ENCODE measurements at places on chromosomes 7 and 10.
A peak's percentile ranks its signal among the peaks of the same experiment; 100 is the strongest.

DNA sequence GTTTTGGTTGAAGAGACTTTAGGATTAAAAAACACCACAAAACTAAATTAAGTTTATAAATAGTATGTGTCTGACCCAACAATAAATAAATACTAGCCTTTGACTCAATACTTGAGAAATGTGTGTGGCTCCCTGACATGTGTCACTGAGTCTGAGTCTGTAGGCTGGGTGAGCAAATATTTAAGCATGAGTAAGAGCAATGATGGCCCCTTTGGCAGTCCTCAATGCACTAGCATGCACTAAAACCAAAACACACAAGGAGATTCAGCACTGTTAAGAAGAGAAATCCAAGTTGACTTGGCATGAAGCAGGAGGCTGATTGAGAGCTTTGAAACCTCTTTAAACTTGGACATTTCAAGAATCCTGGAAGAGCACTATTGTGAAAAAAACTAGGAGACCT is 37.1 kb downstream of the CCDC71L start:
- peak; percentile 92 for DNase-seq

DNA sequence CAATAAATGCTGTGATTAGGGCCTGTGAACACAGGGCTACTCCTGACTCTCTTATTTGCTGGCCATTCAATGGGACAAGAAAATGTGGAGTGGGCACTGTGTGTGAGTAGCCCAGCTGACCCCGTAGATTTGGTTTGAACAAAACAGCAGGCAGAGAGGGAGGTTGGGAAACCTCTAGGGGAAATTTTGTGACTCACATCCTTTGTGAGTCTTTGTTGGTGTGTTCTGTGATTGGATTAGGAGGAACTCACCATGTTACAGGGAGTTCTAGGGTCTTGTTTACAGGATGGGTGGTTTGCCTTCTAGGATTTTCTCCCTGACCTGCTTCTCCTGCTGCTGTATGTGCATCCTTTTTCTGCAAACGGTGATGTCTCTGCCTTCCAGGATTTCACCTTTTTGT is 128.3 kb upstream of the MKI67 start:
- no peak for DNase-seq

GRCh38 chr10:2460812-2461211 is 606.5 kb upstream of the PFKP start:
- no peak for DNase-seq

DNA sequence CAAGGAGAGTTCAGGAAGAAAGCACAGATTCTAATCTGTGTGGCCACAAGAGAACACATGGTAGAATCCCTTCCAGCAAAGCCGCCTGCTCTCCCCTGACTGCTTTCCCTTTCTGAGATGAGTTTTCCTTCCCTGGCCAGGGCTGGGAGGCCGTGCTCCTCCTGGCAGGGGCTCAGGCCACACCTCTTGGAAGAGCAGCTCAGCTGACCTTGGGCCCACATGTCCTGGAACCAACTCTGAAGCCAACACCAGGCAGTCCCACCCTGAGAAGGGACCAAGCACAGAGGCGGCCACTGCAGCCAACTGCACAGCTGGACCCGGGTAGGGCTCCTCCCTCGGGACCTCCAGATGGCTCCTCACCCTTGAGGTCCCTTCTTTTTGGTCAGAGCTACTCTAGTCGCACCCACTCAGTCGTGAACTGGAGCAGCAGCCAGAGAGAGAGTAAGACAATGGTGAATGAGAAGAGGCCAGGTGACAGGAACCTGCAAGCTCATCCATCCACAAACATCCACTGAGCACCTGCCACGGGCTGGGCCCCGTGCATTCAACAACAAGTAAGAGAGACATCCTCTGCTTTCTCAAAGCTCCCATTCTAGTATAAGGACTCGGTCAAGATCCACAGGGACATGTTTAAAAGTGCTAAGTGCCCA is 40.3 kb downstream of the FAM53B start:
- peak; percentile 40 for DNase-seq

DNA sequence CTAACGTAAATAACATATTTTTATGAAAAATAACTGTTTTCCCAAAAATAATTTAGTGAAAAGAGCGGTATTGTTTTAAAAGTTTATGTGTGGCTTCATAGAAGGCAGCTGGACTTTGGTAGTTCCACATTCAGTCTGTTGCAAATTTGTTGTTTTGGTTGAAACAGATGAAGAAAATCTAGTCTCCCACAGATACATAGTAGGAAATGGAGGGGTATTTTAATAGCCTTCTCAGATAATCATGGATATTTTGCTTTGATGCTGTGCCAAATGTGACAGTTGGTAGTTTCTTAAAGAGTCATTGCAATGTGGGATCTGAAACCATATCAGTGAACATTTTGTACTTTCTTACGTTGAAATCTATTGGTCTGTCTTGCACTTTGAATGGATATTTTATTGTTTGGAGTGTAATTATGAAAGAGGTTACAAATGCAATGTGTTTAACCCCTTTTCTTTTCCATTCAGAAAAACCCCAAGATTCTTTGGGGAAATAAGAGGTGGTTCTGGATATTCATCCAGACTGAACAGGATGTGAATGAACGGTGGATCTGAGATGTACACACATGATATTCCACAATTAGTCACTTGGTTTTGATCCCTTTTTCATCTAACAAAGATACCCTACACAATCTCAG is 10.4 kb downstream of the ZNF365 start:
- DNase-seq: no peak
